ENCODE measurements at places on chromosomes 5 and 9.
A peak's percentile ranks its signal among the peaks of the same experiment; 100 is the strongest.

DNA sequence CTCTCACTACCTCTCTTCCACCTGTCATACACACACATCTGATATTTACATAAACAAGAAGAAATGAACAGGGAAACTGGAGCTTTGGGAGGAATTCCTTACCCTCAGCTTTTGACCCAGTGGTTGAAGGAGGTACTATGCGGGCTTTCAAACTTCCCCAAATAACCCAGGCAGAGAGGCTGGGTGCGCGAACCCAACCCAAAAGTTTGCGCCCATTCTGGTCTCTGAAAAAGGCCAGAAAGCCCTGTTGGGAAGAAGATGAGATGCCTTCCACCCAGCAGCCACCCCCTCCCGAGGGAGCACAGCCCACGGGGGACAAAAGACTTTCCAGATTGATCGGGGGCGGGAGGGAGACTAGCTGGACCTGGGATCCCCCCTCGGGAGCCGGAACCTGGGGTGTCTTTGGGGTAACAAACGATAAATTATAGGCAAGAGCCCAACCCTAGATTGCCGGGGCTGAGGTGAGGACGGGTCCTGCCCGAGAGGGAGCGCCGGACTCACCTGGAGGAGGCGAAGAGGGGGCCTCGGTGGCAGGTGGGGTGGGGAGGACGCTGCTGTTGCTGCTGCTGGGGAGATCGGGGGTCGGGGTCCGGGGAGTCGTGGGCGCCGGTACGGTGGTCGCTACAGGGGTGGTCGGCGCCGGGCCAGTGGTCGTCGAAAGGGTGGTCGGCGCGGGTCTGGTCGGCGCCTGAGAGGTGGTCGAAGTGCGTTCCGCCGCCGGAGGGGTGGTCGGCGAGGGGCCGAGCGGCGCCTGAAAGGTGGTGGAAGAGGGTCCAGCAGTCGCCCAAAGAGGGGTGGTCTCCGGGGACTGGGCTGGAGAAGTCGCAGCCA is 798 bp downstream of the MEGF9 start:
- peak; percentile 25 for DNase-seq

GRCh38 chr9:70463877-70464276 is 49.4 kb upstream of the KLF9 start:
- DNase-seq = no peak

- DNase-seq = no peak
Measured at GRCh38 chr9:16387382-16387781, 483.1 kb downstream of the BNC2 start.

DNA sequence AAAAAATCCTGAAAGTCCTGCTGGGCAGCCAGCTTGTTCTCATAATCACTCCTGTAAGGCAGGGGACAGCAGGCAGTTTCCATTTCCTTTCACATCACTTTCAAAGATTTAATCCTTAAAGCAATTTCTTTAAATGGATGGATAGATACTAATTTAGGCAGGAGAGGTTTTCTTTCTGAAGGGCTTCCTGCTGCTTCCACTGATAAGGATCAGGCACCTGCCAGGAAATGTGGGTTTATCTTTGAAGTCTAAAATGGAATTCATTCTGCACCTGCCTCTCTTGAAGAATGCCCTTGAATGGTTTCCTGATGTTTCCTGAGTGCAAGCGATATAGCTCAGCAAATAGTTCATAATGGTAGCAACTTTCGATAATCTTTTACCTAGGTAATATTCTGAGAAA is 64.5 kb downstream of the STARD4 start:
- DNase-seq = no peak

DNA sequence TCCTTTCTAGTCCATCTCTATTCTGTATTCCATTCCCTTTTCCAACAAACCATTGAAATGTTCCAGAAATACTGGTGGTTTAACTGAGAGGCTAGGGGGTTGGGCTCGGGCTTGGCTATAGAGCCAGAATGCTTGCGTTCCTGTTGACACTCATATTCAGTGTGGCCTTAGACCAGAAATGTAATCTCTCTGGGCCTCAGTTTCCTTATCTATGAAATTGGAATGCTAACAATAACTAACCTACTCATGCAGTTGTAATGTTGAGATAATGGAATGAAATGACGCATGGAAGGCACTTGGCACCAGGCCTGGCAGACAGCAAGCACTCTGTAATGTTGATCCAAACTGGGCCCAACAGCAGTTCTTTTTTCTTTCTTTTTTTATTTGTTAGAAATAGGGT is 26.8 kb downstream of the JADE2 start:
- DNase-seq = no peak

GRCh38 chr5:71974622-71975021 is 132.7 kb upstream of the MAP1B start:
- no peak for DNase-seq

- DNase-seq = no peak
Measured at GRCh38 chr9:92328225-92328624, 2.5 kb downstream of the CENPP start.

DNA sequence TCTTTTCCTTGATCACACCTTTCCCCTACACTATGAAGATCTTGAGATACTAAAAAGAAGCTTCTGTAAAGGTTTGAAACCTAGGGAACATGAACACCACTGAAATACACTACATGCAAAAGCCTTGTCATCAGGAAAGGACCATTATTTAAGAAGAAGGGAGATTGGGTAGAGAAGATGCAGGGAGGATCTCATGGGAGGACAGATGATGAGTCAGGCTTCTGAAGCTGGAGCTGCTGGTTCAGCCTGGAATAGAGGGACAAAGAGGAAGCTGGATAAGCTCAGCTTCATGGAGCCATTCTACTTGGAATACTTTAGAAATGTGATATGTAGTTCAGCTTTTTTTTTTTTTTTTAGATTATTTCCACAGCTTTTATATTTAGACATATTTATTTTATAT is 169.8 kb downstream of the MAN2A1 start:
- DNase-seq = no peak

DNA sequence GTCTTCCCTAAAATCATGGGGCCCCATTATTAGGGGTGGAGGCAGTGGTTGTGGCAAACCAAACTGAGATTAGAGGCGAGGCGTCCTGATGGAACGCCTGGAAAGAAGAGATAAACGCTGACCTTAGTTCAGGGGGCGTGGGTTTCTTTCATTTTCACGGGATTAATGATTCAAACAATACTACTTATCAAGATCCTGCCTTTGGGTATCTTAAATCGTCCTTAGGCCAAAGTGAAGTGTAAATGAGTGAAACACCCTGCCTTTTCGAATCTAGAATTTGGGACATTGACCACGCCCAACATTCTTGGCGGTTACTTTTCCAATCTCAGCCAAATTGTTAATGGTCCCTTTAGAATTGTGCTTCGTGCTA is 1.0 kb upstream of the UBTD2 start:
- DNase-seq = no peak

DNA sequence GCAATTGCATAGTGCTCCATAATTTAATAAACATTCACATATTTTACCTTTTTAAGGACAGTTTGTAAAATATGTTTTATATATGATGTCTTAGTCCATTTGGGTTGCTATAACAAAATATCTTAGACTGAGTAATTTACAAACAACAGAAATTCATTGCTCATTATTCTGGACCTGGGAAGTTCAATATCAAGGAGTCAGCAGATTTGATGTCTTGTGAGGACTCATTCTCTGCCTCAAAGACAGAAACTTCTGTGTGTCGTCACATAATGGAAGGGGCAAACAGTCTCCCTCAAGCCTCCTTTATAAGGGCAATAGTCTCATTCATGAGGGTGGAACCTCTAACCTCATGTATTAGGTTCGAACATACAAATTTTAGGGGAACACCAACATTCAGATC is 455.9 kb downstream of the TAF11L14 start:
- DNase-seq = no peak

DNA sequence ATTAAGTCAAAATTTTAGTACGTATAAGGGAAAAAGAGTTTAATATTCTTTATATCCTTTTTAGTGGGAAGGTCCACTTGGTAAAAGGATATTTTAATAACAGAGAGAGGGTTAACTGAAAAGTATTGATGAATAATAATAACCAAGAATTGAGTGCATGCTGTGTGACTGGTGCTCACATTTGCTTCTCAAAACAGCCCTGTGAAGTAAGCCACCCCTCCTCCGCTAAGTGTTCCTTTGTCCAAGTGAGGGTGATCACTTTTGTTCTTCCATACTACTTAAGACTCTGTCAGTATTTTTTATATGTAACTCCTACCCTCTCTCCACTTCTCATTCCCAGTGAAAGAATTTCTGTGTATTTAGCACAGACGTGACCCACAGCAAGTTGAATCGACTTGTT is 51.5 kb downstream of the SLC44A1 start:
- no peak for DNase-seq

- no peak for DNase-seq
Measured at GRCh38 chr5:95900383-95900958, 61.2 kb downstream of the ELL2 start.

DNA sequence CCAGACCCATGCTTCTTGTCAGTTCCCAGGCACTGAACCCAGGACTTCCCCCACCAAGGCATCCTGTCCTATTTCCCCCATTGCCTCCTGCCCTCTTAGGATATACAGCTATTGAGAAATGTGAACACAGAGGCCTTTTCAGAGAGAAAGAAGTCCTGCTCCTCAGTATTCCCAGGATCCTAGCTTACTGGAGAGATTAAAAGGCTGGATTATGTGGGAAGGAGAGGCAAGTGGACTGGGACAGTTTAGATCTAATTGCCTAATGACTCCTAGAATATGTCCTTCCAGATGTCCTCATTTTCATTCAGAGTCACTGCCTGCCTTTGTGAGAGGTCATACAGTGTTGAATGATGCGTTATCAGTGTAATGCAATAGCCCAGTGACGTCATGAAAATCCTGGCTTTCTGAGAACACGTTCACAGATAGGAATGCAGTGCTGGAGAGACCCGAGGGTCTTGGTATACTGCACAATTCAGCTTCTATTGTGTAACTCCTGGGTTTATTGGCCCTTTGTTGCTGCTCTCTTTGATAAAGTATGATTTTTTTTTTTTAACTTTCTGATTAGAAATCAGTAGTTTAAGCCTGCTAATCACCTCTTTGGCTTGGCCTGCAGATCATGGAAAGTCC is 26.2 kb downstream of the WWC1 start:
- no peak for DNase-seq

- DNase-seq = no peak
Measured at GRCh38 chr5:161851691-161852299, 3.9 kb downstream of the GABRA1 start.

DNA sequence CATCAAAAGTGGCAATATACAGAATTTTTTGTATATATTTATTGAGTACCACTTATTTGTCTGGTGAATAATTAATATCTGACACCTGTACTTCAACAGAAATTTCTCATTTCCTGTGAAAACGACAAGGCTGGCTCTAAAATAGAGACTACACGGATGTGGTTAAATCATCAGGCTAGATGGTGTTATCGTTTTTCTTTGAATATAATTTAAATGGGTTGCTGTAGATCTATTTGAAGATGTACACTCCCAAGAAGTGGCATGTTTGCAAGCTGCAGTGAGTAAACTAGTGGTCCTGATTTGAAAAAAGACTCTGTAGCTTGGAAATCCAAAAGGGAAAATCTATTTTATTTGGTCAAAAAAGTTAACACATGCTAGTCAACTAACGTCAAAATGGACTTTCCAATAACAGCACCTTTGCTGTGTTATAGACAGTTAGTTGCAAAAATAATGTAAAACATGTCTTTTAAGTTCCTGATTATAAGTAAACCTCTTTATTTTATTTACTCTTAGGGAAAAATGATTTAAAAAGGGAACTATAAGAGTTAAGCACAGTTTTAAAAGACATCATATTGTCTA is 13.8 kb downstream of the ST8SIA4 start:
- no peak for DNase-seq

DNA sequence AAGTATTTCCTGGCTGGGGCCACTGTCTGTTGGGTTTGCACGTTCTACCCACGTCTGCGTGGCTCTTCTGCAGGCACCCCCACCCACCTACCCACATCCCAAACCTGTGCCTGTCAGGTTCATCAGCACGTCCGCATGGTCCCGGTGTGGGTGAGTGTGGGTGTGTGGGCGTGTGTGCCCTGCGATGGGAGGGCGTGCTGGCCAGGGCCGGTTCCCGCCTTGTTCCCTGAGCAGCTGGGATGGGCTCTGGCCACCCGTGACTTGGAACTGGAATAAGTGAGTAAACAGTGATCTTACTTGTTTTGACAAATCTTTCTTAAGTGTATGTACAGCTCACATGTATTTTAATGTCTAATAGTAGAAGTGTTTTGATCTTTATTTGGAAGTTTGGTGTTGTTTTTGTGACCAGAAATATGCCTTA is 20.4 kb downstream of the ERGIC1 start:
- DNase-seq = no peak

GRCh38 chr5:6084376-6084775 is 294.0 kb downstream of the MED10 start:
- no peak for DNase-seq

DNA sequence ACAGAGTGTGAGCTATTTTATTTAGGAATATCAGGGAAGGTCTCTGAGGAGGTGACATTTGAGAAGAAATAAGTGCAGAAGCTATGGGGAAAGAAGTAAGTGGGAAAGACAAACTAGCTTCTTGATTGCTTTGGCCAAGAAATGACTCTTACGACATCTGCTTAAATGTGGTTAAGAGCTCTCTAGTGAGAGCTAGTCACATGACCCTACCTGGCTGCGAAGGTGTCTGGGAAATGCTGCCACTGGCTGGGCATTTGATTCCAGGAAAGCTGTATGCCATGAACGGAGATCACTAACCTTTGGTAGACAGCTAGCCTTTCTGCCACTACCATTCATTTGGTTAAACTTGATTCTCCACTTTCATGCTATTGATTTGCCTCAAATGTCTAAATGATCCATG is 80.1 kb downstream of the KIAA0825 start:
- DNase-seq = no peak

Data from stimulated activated CD4-positive, alpha-beta T cell treated with anti-CD3 and anti-CD28 coated beads, Interleukin-2, amount 100 ng/mL, for 24 hours (primary cell).